ENCODE measurements at places on chromosomes 2 and 18. TPM values are rescaled to one million over a fixed set of nuclear protein-coding genes. Genes with fewer than 3 reads are reported as not detected.

DNA sequence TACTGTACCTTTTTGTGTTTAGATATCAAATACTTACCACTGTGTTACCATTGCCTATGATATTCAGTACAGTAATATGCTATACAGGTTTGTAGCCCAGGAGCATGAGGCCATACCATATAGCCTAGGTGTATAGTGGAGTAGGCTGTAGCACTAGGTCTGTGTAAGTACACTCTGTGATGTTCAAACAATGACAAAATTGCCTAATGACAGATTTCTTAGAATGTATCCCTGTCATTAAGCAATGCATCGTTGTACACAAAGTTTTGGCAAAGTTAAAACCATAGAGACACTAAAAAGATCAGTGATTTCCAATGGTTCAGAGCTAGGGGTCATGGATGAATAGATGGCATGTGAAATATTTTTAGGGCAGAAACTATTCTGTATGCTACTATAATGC lies 415.5 kb downstream of the NCKAP5 start:
- no peak for DNase-seq

- DNase-seq: no peak
These were observed 46.2 kb upstream of the B3GNT2 start for GRCh38 chr2:62149708-62150107.

- no peak for DNase-seq
These were observed 81.5 kb upstream of the TEX51 start for GRCh38 chr2:126817172-126817571.

GRCh38 chr18:22346401-22346952 lies 71.2 kb downstream of the CTAGE1 start:
- no peak for DNase-seq

- DNase-seq: no peak
These were observed 16.1 kb upstream of the MLPH start for GRCh38 chr2:237470914-237471313.

DNA sequence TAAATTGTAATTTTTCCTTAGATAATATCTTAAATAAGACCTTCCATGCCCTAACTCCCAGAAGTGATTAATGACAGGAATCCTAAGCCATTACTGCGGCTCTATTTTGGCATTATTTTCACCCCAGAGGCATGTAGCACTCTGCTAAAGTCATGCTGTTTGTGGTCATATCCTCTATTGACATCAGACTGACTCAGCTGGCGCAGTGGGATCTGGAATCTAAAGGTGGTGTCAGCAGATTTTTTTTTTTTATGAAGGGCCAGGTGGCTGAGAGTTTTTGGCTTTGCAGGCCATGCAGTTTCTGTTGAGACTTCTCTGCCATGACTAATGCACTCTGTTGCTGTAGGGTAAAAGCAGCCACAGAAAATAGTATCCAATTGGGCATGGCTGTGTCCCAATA lies 64.1 kb upstream of the ACVR1C start:
- DNase-seq: no peak

DNA sequence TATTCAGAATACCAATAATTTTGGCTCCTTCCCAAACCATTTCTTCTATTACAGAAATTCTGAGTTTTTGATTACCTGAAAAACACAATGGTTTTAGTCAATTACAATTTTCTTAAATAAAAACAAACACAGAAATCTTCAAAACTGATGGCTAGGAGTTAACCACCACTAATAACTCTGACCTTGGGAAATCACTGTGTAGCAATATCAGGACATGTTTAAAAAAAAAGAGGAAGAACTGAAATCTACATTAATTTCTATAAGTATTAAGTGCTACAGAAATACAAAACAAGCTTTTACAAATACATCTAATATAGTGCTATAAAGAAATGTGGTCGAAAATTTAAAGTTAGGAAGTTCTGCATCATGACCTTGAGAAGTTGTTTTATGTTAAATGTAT lies 14.9 kb downstream of the L3MBTL4 start:
- no peak for DNase-seq

Gene MATN3
- total RNA-seq: not detected

Gene GNLY
- 4.3 TPM for total RNA-seq

Gene EIF5B
- total RNA-seq: 102 TPM

Gene ACVR1C
- total RNA-seq: 0.49 TPM

Gene LINC00305
- total RNA-seq: not detected

Gene C2orf49
- total RNA-seq: 16.2 TPM

Data from activated T-cell treated with anti-CD3 and anti-CD28 coated beads, Interleukin-2, amount 50 U/mL, for 4 hours (primary cell).